ENCODE measurements at places on chromosomes 16 and 17.

GRCh38 chr17:77717941-77718668 lies 240.4 kb upstream of the TNRC6C start:
- DNase-seq, result no peak

DNA sequence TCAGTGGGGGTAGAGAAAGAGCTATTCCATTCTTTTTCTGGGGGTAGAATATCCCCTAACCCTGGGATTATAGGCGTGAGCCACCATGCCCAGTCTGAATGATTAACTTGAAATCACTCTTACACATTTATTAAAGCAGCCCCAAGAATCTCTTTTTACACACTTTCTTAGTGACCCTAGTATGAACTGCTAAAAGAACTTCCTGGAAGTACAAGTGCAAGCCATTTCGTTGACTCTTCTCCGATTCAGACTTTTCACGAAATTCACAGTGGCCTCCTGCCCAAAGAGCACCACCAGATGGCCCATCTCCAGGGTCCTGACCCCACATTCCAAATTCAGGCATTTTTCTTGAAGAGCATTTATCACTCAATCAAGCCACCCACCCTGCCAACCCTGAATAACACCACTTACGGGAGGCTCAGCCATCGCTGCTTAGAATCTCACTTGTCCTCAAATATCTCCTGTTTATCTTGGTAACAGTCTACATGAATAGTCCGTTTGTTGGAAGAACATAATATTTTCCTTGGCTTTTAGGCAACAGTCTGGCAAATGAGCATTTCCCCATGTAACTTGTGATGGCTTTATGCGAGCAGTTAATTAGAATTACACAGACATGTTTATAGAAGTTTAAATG lies 28.0 kb downstream of the ZNF423 start:
- DNase-seq, result no peak

DNA sequence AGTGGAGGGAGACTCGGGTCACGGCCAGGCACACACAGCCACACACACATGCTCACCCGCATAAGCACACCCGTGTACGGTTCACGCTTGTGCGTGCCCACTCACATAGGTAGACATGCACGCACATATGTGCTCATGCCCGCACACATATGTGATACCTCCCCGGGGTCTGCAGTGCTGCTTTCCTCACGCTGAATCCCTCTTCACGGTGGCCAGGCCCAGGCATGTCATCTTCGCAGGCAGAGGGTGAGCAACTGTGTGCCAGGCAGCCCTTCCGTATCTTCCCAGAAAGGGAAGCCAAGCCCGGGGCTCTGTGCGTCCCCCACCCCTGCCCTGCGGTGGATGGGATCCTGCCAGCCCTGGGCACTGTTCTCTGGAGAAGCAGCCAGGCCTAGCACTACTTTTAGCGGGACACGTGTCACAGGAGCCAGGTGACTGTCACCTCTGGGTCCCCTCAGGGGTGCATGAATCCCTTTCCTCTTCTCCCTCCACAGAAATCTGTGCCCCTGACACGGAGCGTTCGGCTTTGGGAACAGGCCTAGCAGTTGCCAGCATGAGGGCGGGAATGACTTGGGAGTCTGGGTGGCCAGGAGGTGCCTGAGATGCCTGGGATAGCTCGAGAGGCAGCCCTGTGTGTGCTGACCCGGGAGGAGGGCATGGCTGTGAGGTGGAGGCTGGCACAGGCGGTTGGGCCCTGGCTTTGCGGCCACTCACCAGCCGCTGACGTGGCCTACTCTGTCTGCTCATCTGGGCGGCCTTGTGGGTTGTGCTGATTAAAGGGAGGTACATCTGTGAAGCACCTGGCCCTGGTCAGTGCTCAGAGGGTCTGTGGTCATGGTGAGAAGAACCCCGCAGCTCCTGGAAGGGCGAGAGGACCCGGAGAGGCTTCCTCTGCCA lies 47.5 kb downstream of the BAIAP2 start:
- DNase-seq, result no peak

GRCh38 chr17:58320163-58320558 lies 8.4 kb downstream of the TSPOAP1 start:
- no peak for DNase-seq

GRCh38 chr16:59690216-59690615 lies 956.1 kb upstream of the GOT2 start:
- DNase-seq, result no peak

- no peak for DNase-seq
Measured at GRCh38 chr16:84475643-84476240, 28.7 kb downstream of the MEAK7 start.

DNA sequence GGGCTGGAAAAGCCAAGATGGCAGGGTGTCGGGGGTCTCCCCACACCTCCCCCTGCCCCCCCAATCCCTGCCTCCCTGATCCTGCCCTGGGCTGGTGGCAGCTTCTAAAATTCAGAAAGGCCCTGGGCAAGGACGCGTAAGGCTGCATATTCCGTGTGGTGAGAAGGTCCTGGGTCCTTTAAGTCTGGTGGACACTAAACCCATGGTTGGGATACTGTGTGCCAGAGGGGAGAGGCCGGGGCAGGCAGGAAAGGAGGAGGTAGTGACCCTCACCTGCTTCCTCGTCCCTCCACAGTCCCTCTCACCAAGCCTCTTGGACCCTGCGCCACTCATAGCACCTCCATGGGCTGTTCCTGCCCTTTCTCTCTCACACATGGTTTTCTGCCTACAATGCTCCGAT lies 28.8 kb downstream of the PRKAR1A start:
- no peak for DNase-seq

DNA sequence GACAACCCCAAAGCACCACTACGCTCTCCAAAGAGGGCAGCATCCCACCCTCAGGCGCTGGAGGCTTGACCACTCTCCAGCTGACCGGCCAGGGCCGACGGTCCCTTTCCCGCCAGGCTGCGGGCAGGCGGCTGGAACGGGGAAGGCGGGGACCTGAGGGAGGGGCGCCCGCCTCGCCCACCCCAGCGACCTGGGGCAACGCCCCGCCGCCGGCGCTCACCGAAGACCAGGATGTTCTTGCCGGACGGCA lies 431 bp downstream of the DYNC1LI2 start:
- DNase-seq, result no peak

GRCh38 chr16:29315046-29315445 lies 91.5 kb downstream of the NPIPB11 start:
- DNase-seq, result no peak

- no peak for DNase-seq
Measured at GRCh38 chr16:70695331-70696070, 9.6 kb upstream of the MTSS2 start.

DNA sequence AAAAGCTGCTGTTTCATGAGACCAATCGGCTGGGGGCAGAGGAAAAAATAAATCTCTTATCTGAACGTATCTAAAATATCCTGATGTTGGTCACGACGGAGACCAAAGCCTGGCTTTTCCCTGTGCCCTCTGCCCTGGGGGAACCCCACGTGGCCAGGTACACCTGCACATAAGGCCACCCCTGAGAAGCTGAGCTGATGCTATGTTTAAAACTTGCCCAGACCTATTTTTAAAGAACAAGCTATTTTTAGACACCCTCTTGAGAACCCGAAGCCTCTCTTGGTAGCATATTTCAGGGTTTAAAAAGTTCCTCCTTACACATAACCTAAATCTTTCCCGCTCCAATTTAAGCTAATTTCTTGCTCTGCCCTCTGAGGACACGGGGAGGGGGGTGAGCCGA lies 210.4 kb downstream of the GSG1L start:
- DNase-seq, result no peak

DNA sequence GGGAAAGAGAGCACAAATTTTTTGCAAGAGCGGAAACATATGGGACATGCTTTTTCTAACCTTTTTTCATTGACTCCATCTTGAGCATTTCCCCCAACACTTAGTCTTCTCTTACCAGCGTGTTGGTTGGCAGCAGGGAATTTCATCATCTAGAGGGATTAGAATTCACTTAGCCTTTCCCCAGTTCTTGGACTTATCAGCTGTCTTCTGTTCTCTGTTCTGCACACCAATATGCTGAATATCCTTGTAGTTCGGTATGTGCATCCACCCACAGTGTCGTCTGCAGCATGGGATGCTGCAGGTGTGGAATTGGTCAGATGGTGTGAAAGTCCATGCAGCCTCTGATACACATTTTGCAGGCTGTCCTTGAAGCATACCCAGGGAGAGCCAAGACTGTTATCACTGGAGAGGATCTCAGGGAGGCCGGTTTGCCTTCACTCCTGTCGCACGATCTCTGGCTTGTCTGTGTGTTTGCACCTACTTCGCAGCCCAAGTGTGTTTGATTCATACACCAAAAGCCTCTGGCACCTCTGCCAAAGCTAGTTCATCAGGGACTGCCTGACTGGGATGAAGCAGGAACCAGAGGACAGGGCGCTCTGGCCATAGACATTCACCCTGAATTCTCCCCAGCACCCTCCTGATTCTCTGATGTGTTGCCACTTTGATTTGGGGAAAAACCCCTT lies 93.3 kb downstream of the SOCS1 start:
- no peak for DNase-seq
